ENCODE measurements at places on chromosomes 7 and 10.
A peak's percentile ranks its signal among the peaks of the same experiment; 100 is the strongest.

DNA sequence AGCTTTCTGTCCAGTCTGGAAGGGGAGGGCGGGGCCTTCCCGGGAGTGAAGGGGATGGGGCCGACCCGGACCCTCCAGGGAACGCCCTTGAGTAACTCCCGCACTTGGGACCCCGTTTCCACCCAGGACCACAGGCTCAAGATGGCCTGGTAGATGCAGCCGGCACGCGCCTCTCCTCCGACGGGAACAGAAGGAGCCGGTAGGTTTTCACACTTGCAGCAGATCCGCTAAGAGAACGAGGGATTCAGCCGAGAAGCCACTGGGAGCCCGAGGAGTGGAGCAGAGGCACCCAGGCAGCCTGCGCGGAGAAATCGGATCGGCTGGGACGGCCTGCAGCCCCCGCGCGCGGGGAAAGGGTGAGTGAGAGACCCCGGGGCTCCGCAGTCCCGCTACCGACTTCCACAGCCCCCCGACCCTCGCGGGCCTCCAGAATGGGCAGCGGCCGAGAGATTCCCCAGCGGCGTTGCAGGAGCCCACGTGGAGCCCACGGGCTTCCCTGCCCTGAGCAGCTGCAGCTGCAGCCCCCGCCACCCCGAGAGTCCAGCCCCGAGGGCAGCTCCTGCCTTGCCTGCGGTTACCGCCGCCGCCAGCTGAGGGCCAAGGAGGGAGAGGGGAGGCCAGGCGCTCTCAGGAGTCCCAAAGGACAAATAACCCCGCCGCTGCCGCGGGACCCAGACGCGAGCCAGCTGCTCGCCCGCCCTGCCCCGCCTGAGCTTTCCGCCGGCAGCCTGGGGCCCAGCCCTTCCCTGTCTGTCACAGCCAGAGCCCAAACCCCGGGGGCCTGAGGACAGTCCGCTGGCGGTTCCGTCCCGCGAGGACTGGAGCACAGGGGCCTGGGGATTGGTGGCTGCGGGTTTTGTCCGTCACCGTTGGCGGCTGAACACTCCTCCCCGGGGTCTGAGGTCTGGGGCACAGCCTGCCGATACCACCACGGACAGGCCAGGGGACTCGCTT lies 21.8 kb downstream of the IFT22 start:
- DNase-seq: no peak

DNA sequence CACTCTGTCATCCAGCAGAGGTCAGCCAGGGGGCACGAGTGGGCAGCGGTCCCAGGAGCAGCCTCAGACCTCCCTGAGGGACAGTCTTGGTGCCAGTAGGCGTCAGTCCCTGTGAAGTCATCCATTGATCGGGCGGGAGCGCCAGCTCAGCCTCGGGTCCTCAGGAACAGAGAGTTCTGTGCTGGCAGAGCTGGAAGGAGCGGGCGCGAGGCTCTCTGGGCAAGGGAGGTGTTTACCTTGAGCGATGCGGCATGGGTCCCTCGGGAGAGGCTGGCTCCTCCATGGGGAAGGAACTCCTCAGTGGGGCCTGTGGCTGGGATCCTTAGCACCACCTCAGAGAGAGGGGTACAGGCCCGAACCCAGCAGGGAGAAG lies 101.1 kb upstream of the PPIF start:
- peak; percentile 13 for DNase-seq

GRCh38 chr10:108749042-108749441 lies 1174.3 kb downstream of the XPNPEP1 start:
- DNase-seq: no peak

DNA sequence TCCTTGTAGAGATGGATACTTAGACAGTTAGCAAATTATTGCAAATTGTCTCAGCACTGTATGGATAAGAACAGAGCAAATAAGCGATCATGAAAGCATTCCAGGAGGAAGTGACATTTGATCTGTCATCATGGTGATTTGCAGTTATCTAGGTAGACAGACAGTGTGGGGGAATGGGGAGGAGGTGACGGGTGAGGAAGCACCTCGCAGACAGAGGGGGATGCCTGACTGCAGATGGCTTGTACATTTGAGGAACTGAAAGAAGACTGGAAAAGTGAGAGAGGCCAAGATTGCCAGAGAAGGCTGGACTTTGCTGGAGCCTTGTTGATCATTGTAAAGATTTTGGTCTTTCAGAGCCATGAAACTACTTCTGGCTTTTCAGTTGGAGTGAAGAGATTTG lies 318.2 kb upstream of the CELF2 start:
- no peak for DNase-seq
